ENCODE measurements at places on chromosomes 12 and 14.

DNA sequence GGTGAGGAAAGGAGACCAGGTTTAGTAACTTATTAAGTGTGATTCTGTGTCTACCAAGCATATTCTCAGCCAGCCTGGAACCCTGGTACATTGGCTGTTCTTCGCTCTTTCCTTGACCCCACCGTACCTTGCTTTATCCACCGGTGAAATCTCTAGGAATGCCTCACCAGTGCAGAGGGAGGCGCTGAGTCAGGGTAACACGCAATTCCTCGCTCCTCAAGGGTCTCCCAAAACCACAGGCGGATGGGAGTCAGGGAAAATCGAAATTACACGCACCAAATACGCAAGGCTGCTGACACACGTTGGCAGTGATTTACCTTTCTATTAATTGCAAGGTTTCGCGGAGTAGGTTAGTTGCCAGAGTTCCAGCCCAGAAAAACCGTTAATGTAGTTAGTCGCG, 845 bp downstream of the L3HYPDH start:
- DNase-seq: no peak

DNA sequence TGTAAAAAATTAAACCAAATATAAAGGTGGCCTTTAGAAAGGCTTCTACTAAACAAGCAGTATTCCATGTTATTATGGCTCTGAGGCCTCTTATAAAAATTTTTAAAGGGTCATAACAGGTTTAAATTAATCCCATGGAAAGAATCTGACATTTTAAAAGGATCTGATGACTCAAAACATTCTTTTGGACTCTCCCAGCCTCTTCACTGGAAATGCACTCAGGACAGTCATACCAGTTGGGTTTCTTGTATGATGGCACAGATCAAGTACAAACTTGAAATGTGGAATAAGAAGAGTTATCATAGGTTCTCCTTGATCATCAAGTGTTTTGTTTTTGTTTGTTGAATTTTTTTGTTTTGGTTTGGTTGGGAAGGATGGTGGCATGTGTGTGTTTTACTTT, 50.8 kb downstream of the PPP2R5E start:
- no peak for DNase-seq

GRCh38 chr12:52202361-52203078, 10.7 kb upstream of the KRT80 start:
- no peak for DNase-seq

- no peak for DNase-seq
Observed at GRCh38 chr12:89468648-89469326, 55.8 kb downstream of the GALNT4 start.

DNA sequence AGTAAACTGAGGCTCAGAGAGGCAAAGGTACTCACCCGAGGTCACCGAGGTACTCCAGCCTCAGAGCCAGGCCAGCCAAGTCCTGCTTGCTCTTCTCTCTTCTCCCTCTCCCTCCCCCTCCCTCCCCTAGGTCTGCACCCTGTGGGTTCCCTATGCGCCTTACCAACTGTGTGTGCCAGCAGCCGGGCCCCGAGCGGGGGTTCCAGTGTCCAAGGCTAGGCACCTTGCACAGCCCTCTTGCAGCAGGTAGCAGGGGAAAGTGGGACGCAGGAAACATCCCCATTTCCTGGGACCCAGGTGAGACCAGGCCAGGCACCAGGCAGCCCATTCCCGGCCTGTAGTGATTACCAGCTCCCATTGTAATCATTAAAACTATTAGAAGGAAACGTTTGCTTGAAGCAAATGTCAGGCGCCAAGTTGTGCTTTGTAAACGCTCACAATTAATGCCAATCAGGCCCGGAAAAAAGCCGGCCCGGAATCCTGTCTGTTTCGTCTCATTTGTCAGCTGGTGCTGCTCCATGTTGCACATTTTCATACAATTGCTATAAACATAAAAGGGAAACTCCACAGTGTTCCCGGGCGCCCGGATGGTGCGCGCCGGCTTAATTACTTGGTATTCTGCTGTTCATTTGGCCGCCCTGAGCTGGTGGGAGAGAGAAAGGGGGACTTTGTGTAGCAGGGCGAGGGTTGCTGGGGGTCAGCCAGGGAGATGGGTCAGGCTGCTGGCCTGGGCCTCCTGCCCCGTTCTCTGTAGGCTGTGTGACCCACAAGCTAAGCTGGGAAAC, 11.9 kb downstream of the FAM222A start:
- DNase-seq: no peak

DNA sequence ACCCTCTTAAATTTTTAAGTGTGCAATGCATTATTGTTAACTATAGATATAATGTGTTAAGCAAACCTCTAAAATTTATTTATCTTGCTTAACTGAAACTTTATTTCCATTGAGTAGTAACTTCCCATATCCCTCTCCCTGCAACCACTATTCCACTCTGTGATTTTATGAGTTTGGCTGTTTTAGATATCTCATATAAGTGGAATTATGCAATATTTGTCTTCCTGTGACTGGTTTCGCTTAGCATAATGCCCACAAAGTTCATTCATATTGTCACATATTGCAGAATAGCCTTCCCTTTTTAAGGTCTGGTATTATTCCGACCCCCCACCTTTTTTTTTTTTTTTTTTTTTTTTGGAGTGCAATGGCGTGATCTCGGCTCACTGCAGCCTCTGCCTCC, 247.6 kb downstream of the EMP1 start:
- no peak for DNase-seq

DNA sequence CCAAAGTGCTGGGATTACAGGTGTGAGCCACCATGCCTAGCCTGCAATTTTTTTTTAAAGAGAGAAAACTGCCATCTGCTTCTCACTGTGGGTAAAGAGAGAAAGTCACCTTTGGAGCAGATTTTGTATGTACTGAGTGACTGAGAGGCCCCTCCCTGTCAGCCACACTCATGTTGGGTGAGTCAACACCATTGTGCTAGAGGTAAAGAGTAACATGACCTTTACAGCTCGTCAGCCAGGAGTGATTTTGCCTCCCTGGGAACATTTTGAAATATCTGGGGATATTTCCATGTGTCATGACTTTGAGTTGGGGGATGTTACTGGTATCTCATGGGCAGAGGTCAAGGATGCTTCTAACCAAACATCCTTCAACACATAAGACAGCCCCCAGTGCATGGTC, 115.2 kb downstream of the KSR2 start:
- no peak for DNase-seq

GRCh38 chr12:80443974-80444666, at the start of gene PTPRQ:
Gene PTPRQ (plus strand): TSS chr12:80444235. CDS start chr12:80444346, 111 bp downstream.
- DNase-seq: no peak

DNA sequence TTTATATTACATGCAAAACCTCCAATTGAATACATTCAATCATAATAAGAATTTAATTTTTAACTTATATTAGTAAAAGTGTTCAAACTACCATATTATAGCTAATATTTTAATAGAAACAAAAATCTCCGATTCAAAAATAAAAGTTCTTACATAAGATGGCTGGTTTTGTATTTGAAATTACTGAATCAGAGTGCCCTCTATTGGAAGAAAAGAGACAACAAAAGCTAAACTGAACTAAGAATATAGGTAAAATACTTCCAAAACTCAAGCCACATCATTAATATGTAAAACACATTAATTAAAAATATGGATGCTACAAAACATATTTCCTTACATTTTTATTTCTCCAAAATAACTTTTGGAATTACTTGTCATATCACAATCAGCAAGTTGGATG, 120.3 kb downstream of the GARIN6 start:
- DNase-seq: no peak

DNA sequence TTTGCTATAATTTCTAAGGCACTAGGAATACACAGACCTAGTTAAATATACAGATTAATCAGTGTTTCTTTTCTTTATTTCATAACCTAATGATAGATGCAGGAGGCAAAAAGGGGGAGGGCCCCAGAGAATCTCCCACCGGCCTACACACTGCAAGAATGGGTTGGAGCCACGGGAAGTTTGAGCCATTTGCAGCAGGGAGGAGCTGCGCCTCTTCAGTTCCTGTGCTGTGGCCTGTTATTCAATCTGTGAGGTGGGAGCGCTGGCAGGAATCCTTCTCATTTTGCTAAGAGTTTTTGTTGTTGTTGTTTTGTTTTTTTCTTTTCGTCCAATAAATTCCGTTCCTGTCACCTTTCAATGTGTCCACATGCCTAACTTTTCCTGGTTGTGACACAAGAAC, 251.3 kb upstream of the RPL10L start:
- no peak for DNase-seq

GRCh38 chr12:63752283-63752682, 27.4 kb upstream of the RXYLT1 start:
- DNase-seq: no peak
